NCI-H345 (cell line): ENCODE measurements at places on chromosomes 1 and 21.

GRCh38 chr1:99749504-99750347 is 16.7 kb downstream of the FRRS1 start:
- no peak for DNase-seq

DNA sequence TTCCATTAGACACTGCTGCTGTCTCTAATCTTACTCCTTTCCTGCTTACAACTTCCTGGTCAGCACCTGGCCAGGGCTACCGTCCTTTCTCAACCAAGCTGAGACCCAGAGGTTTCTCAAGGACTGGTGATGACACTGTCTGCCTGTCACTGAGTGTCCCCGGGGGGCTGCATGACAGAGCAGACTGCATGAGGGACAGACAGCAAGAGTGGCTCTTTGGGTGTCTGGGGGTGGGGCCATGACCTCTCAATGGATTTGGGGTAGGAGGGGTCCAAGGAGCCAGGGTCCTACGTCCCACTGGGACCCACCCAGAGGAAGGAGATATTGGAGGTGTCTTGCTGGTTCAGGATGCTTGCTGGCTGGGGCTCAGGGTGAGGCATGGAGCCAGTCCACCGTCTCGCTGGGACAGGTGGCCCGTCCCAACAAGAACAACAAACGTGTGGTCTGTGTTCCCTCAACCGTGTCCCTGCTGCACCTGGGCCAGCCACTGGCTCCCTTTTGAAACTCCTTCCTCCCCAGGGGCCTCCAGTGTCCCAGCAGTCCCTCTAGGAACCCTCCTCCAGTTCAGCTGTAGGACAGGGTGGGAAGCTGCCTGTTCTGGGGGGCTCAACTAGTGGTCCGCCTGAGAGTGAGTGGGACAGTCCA is 344.6 kb upstream of the AJAP1 start:
- DNase-seq = no peak

DNA sequence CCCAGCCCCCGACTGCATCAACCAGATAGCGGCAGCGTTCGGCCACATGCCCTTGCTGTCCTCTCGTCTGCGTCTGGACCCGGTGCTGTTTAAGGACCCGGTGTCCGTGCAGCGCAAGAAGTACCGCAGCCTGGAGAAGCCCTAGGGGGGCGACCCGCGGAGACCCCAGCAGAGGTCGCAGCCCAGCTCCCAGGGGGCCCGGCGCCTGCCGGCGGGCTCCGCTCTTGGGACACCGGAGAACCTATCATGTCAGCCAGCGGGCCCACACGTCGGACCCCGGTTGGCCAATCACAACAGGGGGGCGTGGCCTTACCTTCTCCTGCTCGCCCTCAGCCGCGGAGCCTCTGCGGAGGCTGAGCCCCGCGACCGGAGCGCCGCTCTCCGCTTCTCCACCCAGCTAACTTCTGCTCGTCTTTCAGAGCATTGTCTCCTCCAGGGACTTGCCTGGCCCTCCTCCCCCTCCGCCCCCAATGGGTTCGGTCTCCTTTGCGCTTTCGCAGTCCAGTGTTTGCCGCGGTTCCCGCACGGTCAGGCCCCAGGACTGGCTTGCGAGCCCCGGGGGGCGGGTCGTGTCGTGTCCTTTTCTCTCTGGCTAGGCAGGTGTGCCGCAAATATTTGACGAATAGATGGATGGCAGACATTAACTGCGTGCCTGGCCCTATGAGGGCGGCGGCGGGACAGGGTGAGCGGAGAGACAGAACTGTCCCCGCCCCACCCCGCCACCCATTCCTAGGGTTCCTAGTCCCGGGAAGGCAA is 10.5 kb downstream of the SLC30A2 start:
- peak; percentile 94 for DNase-seq

- no peak for DNase-seq
Measured at GRCh38 chr1:111850109-111850508, 94.4 kb downstream of the DDX20 start.

- DNase-seq = no peak
Measured at GRCh38 chr1:9164919-9165318, 36.0 kb upstream of the GPR157 start.

- DNase-seq = peak; percentile 37
Measured at GRCh38 chr1:23019863-23020625, 776 bp downstream of the KDM1A start.

GRCh38 chr1:156430303-156430702 is 61.3 kb downstream of the RHBG start:
- DNase-seq = no peak

DNA sequence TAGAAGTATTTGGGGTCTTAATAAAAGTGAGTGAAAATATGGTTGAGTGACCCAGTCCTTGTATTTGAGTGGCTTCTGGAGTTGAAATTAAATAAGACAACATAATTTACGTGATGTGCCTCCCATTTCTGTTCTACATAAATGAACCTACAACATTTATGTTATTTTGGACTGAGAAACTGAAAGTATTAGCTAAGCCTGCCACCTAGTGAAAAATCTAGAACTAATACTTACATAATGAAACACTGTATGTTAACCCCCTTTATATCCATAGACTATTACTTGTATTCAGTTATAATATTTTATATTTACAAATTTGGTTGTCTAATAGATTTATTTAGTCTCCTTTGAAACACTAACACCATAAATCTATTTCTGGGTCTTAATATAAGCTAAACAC is 298.9 kb downstream of the KCNT2 start:
- DNase-seq = peak; percentile 17

DNA sequence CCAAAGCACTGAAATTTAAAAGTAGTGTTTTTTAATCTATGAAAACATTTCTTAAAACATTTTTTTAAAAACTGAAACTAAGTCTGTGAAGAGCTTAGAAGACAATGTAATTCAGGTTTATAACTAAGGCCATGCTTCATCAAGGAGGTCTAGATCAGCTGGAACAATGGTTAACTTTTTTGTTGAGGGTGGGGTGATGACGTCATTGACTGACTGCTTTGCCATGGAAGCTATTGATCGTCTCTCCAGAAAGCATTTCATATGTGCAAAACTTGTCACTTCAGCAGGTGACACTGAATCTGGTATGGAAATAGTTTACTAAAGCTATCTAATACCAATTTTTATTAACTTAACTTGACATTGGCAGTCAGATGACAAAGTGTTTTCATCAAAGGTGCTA is 21.0 kb downstream of the RAVER2 start:
- no peak for DNase-seq

- DNase-seq = no peak
Measured at GRCh38 chr21:45192332-45192731, 95.4 kb downstream of the POFUT2 start.

GRCh38 chr1:119554183-119554582 is 47.2 kb downstream of the HSD3B1 start:
- peak; percentile 93 for DNase-seq
